ENCODE measurements at places on chromosomes 12 and 14. TPM values are rescaled to one million over a fixed set of nuclear protein-coding genes. Genes with fewer than 3 reads are reported as not detected.

DNA sequence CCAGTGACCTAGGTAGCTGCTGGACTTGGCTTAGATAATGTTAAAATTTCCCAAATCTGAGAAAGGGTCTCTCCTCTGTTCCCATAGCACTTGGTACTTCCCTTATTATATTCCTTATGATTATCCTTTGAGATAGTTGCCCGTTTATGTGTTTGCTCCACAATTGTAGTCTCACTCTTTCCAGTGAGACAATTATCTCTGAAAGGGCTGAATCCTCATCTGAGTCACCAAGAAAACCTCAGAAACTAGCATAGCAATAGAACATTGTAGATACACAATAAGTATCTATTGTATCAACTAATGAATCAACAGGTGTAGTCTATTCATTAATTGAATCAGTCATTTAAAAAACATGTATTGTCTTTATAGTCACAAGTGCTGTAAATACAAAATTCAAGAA, 119.1 kb upstream of the FAR2 start:
- DNase-seq = no peak

- no peak for DNase-seq
Measured at GRCh38 chr14:68407285-68407684, 385.6 kb downstream of the ZFP36L1 start.

GRCh38 chr14:75453817-75454434, 26.1 kb downstream of the JDP2 start:
- DNase-seq = no peak

- DNase-seq = no peak
Measured at GRCh38 chr14:75191100-75191499, 14.7 kb upstream of the TMED10 start.

- peak; percentile 19 for DNase-seq
Measured at GRCh38 chr12:101570047-101570446, 24.7 kb upstream of the MYBPC1 start.

DNA sequence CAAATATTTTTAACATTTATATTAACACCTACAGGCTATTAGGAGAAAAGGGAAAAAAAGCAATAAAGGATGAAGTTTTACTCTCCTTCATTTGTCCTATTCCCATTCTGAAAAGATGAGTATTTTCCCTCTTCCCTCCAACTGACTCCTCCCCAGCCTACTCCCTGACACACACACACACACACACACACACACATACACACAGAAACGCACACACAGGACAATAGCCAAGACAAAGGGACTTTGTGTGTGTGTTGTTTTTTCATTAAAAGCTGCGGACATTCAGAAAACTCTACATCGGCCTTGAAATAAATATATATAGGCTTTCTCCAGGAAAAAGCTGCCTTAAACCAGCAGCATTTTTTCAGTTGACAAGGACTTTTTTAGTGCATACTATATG, 74.8 kb downstream of the PRKAB1 start:
- no peak for DNase-seq

DNA sequence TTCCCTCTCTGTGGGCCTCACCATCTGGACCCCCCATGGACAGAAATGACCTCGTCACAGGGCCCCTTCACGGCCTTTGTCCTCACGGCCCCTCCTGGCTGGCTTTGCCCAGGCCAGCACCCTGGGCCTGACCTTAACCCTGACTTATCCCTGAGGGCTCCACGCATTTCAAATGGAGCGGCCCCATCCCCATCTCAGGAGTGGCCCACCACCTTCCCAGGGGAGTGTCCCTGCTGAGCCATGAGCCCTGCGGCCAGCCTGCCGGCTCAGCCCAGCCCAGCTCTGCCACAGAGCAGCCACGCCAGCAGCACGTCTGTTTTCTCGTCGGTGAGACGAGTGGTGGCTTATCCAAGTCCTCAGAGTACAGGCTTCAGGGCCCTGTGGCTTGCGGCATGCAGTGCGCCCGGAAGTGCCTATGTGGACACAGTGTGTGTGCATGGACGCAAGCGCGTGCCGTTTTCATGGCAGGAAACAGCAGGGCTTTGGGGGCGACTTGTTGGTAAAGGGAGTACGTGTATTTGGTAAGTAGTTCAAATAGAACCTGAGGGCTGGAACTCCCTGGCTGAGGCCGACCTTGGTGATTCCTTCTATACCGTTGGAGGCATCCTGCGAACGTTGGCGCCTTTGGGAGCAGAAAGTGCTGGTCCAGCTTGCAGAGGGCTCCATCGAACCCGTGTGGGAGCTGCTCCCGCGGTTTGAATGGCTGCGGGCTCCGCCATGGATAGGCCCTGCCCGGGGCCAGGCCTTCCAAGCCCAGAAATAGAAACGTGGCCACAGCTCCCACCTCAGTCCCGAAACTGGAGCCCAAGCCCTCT, 52.1 kb downstream of the LRCOL1 start:
- peak; percentile 40 for DNase-seq

DNA sequence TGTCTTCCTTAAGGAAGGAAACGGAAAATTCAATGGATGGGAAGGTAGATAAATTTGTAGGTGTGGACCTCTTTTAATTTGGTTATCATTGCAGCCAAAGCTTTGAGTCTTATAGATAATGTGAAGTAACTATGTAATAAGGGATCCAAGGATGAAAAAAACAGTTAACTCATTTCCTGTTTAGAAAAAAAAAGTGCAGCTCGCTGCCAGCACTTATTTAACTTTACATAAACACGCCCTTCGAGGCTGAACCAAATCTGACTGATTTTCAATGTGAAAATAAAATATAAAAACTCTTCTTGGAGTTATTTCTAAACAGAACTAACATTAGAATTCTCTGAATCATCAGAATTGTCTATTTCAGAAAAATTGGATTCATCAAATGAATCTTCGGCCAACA, 7.0 kb downstream of the NUBPL start:
- DNase-seq = no peak

DNA sequence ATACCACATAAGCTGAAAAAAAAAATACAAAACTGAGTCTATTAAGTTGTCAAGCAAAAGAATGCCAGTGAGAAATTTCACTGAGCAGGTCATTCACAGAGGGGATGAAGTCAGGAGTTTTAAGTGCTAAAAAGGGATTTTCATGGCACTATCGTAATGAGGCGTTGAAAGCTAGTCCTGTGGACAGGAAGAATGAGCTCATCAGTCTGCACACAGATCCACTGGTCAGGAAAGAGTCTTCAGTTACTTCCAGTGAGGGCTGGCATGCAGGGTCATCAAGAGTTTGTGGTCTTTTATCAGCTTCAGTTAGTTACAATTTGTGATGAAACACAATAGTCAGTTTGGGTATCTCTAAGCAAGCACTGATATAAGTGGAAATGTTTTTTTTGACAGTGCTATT, 88.1 kb upstream of the WSCD2 start:
- no peak for DNase-seq

The RIPK3 gene
- total RNA-seq = not detected

Data from G401 (cell line).